ENCODE measurements at places on chromosomes 1 and 21. TPM values are rescaled to one million over a fixed set of nuclear protein-coding genes. Genes with fewer than 3 reads are reported as not detected.

CSF3R gene
- not detected for polyA plus RNA-seq

ANGPTL3 gene
- polyA plus RNA-seq: not detected

IL20 gene
- polyA plus RNA-seq: not detected

CASQ2 gene
- 204 TPM for polyA plus RNA-seq

SLC6A17 gene
- 18.2 TPM for polyA plus RNA-seq

OR2G2 gene
- not detected for polyA plus RNA-seq

MLLT11 gene
- 204 TPM for polyA plus RNA-seq

GNG5 gene
- polyA plus RNA-seq: 44.1 TPM

CD101 gene
- 4.0 TPM for polyA plus RNA-seq

ALX3 gene
- not detected for polyA plus RNA-seq

GJB3 gene
- 12.3 TPM for polyA plus RNA-seq

MPL gene
- not detected for polyA plus RNA-seq

LCA5L gene
- polyA plus RNA-seq: 1.5 TPM

PPM1J gene
- 24.7 TPM for polyA plus RNA-seq

PBX1 gene
- polyA plus RNA-seq: 12.4 TPM

CTH gene
- 8.6 TPM for polyA plus RNA-seq

SFN gene
- not detected for polyA plus RNA-seq

SMYD3 gene
- polyA plus RNA-seq: 30.0 TPM

PLA2G2F gene
- not detected for polyA plus RNA-seq

C1orf174 gene
- polyA plus RNA-seq: 15.2 TPM

CHRNB2 gene
- polyA plus RNA-seq: 3.7 TPM

KRTAP26-1 gene
- polyA plus RNA-seq: not detected

CFAP57 gene
- 1.0 TPM for polyA plus RNA-seq

TMED5 gene
- polyA plus RNA-seq: 41.6 TPM

SPRR5 gene
- polyA plus RNA-seq: not detected
